Amygdala (tissue), 56 donors: ENCODE measurements at places on chromosomes 7 and 10.

DNA sequence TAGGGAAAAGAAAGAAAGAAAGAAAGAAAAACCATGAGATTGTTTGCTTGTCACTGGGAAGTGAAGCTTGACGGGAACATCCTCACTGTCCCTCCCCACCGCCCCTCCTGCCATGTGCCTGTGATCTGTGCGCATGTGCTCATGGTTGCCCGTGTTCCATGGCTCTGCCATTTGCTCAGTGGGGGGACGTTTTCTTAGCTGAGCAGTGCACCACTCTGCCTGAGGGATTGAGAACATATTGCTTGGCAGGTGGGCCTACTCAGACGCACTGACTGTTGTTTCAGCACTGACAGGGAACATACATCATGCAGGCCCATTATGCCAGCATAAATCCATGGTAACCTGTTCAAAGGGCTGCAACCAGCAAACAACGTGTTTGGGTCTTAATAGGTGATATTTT, 747.9 kb upstream of the GALNT17 start:
- no peak for DNase-seq

- DNase-seq = no peak
Measured at GRCh38 chr10:108789336-108789735, 1134.0 kb downstream of the XPNPEP1 start.

DNA sequence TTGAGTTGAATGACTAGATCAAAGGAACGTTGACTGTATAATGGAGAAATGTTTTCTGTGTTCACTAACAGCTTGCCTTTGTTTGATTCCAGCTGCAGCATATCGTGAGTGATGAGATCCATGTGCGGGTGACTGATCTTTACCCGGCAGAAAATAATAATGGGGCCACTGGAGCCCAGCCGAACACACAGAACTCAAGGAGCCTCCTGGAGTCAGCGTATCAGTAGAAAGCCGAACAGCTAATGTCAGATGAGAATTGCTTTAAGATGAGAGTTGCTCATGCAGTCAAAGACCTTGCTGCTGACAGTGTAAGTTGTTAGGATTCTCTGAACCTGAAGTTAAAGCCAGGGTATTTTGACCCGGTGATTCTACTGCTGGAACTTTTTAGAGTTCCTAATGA, 34.3 kb upstream of the MTPAP start:
- no peak for DNase-seq

GRCh38 chr10:5833814-5834213, 20.6 kb upstream of the GDI2 start:
- no peak for DNase-seq

DNA sequence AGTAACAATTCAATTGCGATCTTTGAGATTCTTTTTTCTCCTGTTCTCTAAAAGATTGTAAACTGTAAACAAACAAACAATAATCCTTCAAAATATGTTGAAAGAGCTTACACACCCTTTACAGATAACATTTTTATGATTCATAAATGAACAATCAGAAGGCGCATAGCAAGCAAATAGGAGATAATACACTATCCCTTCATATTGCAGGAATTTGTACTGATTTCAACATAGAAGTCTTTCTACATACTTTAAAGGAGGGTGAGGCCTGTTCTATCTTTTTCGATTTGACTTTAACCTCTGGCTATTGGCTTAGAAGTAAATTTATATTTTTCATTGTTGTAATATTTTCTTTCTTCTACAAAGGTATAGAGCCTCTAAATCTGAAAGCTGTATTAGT, 57.2 kb downstream of the TFEC start:
- no peak for DNase-seq

DNA sequence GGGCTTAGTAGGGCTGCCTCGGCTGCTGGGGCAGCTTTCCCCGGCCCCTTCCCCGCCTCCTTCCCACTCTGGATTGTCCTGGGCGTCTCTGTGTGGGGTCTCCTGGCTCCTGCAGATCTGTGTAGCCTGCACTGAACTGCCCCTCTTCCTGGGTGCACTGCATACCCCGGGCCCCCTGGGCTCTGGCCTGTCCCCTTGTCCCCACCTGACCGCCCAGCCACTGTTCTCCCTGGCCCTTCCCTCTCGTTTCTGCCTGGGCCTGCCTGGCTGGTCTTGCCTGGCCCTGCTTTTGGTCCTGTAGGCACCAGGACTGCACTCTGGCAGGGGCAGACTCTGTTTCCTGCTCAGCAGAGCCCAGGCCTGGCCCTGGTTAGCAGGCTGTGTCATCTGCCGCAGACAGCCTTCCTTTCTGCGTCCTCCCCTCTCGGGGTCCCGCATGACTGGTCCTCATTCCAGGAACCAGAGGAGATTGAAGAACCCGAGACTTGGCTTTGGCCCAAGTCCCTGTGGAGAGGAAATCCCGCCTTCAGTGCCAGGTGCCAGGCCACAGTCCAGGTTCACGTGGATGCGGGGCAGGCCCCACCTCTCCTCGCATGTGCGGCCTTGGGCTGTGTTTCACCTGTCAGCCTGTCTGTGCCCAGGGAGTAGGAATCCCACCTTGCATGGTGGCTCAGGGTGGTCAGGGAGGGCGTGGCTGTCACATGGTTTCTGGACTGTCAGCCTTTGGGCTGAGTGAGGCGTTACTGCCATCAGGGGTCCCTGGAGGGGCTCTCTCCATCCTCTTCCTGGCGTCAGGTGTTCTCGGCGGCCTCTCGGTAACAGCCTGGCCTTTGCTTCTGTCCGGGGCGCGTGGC, 9.2 kb downstream of the INPP5A start:
- no peak for DNase-seq

GRCh38 chr10:79102498-79102874, 33.7 kb downstream of the ZMIZ1 start:
- no peak for DNase-seq

GRCh38 chr10:124132306-124132705, 38.9 kb upstream of the CHST15 start:
- no peak for DNase-seq

DNA sequence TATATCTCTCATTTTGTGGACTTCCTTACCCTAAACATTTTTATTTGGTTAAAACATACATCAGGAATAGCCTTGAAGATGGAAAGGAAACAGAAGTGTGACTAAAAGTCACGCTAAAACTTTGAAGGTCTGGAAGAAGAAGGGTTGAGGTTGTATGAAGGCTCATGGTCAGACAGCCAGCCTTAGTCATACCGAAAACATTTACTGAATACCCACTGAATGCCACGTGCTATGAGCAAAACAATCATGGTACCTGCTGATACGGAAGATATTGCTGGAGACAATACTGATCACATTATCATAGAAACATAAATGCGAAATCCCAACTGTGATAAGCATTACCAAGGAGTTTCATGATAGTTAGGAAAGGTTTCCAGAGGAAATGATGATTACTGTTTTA, 64.0 kb downstream of the PDZD8 start:
- DNase-seq = no peak

DNA sequence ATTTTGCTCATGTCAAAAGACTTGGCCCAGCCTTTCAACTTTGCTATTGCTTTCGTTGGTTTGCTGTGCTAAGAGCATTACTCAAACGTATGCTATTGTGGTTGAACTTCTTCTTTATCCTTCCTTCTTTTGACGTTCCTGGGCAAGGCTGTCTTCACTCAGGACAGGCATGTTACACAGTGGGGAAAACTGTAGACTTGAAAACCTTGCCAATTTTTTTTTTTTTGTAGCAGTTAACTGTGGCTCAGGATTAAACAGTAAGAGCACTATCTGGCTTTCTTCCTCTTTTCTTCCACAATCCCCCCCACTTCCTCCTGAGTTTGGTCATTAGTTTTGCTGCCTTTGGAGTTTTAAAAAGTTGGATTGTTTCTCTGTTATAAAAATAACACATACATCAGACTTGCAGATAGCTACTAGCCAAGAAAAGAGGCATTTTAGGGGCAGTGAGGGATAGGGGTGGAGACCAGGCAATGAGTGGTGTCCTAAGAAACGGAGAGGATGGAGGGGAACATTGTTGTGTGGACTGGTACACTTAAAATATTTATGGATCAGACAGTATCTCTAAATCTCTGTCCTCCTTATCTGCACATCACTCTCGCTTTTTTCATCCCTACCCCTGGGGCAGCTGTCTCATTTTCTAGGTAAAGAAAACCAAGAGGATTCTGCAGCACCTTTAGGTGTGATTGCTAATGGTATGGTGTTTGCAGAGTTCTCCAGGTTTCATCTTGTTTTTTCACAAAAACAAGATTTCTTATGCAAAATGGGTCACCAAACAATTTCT, 181.7 kb downstream of the LRMDA start:
- DNase-seq = no peak
